DMS 273 treated with DMSO at 0.1 percent for 48 hours (cell line): ENCODE measurements at places on chromosomes 1 and 21.

DNA sequence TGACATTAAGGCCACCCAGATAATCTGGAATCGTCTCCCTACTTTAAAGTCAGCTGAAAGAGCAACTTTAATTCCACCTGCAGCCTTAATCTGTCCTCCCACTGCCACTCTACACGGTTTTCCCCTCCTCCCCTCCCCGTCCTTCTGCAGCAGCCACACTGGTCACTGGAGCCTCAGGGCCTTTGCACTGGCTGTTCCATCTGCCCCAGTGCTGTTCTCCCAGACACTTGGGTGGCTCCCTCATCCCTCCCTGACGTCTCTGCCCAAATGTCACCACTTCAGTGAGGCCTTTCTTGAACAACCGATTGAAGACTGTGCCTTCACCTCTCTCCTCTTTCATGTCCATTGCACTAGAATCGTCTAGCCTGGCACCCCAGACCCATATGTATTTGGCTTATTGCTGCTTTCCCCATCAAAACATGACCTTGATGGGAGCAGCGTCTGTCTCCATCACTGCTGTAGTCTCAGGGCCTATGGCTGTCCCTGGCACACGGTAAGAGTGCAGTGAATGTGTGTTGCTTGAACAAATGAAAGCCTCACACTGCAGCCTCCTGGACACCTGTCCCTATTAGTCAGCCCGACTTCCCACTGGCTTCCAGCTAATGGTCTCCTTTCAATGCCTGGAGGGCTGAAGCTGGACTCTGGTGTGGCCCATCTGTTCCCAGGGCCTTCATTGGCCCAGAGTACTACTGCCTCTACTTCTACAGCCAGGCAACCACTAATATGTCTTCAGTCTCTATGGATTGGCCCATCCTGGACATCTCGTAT is 10.6 kb upstream of the PRDM16 start:
- no peak for DNase-seq

DNA sequence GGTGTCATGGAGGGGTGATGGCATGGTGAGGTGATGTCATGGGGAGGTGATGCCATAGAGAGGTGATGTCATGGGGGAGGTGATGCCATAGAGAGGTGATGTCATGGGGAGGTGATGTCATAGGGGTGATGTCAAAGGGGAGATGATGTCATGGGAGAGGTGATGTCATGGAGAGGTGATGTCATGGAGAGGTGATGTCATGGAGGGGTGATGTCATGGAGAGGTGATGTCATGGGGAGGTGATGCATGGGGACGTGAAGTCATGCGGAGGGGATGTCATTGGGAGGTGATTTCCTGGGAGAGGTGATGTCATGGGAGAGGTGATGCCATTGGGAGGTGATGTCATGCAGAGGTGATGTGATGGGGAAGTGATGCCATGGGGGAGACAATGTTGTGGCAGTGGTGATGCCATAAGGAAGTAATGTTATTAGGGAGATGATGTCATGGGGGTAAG is 92.1 kb upstream of the C1orf174 start:
- no peak for DNase-seq

DNA sequence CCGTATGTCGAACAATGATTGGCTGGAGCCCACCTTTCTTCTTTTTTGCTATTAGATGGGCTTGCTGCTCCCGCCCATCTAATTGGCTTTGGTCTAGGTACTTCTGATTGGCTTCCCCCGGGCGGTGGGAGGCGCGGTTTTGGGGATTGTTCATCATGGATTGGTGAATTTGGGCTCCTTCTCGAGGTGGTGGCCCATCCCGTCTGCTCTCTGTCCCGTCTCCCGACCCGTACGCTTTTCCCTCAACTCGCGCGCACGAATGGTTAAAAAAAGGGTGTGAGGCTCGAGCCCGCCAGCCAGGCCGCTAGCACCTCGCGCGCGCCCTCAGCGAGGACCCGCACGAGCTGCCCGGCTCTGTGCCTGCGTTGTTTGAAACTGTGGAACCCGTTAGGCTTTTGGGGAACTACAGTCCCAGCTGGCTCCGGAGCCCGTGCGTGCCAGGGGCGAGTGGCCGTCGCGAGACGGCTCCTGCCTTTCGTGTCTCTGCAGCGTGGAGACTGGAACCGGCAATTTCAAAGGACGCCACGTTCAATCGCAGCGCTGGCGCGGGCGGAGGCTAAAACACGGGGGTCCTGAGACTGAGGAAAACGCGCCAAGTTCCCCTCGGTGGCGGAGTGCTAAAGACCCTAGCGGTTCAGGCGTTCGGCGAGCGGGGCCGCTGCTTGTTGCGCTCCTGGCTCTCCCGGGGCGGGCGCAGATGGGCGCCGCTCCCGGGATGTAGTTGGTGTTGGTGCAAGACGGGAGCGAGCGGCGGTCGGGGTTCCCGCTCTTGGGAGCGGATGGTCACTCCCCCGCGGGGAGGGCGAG is at the start of gene USP1:
USP1 (plus strand) TSS at position 584 of the 807 bp plus-strand sequence. CDS start 2,819 bp downstream, outside the sequence.
- peak; percentile 100 for DNase-seq

DNA sequence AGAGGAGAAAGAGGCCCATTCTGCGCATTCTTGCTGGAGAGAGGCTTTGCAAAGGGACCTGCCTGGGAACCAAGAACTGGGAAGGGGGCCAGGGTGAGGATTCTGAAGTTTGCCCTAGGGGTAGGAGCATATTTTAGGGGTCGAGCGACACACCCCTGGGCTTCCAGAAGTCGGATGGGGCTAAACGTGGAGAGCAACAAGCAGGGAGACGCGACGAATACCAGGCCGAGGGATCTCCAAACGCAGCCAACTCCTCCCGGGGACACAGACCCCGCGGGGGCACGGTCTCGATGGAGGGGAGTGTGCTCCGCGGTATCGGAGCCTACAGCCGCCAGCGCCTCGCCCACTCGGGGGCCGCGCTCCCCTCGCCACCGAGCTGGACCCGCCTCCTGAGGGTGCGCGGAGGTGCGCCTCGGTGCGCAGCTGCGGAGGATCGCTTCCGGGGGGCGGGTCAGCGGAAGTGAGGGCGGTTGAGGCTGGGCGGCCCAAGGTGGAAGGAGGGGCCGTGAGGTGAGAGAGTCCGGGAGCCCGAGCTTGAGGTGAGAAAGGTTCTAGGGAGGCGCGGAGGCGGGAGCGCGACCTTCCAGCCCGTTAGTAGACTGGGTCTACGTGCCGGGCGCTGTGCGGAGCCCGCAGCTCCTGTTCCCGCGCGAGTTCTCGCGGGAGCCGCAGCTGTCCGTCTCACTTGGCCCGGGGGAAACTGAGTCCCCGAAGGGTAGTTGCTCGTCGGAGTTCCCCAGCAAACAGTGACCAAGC is at the start of gene MTFR1L:
MTFR1L (plus strand) TSS at position 464 of the 756 bp plus-strand sequence. CDS start 3,151 bp downstream, outside the sequence.
- peak; percentile 27 for DNase-seq

GRCh38 chr1:34500451-34500850 is 254.4 kb upstream of the GJB5 start:
- DNase-seq: no peak

DNA sequence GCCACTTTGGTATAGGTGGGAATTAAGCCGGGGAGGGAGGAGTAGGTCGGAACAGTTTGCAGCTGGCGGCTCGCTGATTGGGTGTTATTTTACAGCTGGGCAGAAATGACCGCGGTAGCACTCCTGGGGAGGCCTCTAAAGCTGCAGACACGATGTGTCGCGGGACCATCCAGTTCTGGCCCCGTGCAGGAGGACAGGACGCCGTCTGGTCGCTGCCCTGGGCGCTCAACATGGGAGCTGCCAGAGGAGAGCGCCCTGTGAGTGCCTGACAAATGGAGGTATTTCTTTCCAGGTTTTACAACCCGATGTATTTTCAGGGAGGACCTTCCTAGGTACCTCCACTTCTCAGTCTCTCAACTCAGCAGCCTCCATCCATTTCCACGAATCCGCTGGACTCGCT is 46.2 kb downstream of the CDC7 start:
- no peak for DNase-seq

- no peak for DNase-seq
Measured at GRCh38 chr1:40650075-40650474, 15.4 kb downstream of the RIMS3 start.

GRCh38 chr1:28865997-28866650 is 48.2 kb upstream of the EPB41 start:
- no peak for DNase-seq

- peak; percentile 93 for DNase-seq
Measured at GRCh38 chr1:10724052-10724494, 72.4 kb downstream of the CASZ1 start.

DNA sequence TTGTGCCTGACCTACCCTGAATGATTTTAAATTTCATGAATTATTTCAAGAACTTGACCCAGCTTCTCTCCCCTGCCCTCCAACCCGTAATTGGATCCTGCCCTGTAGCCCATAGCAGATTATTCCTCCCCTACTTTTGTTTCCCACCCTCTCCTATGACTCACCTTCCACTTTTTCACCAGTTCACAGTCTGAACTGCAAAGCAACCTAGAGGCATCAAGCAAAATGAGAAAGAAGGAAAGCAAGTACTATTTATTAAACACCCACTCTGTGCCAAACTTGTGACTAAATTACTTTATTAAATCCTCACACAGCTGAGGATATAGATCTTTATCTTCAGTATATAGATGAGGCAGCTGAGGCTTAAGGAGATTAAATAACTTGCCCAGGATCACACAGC is 20.7 kb upstream of the IKBKE start:
- no peak for DNase-seq

DNA sequence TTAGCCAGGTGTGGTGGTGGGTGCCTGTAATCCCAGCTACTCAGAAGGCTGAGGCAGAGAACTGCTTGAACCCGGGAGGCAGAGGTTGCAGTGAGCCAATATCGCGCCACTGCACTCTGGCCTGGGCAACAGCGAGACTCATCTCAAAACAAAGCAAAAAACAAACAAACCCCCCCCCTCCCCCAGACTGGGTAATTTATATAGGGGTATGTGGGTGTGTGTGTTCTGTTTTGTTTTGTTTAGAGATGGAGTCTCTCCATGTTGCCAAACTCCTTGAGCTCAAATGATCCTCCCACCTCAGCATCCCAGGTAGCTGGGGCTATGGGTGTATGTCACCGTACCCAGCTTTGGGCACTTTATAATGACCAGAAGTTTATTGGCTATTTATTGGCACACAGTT is 73.6 kb downstream of the SLC27A3 start:
- DNase-seq: no peak

GRCh38 chr1:154624746-154625643 is 17.0 kb upstream of the ADAR start:
- DNase-seq: no peak

- DNase-seq: no peak
Measured at GRCh38 chr1:186974774-186975181, 146.0 kb downstream of the PLA2G4A start.

- no peak for DNase-seq
Measured at GRCh38 chr1:30816211-30817076, 58.9 kb upstream of the LAPTM5 start.

- no peak for DNase-seq
Measured at GRCh38 chr1:27868556-27868931, 3.8 kb upstream of the THEMIS2 start.

GRCh38 chr1:64337926-64338325 is 132.0 kb upstream of the CACHD1 start:
- DNase-seq: no peak

DNA sequence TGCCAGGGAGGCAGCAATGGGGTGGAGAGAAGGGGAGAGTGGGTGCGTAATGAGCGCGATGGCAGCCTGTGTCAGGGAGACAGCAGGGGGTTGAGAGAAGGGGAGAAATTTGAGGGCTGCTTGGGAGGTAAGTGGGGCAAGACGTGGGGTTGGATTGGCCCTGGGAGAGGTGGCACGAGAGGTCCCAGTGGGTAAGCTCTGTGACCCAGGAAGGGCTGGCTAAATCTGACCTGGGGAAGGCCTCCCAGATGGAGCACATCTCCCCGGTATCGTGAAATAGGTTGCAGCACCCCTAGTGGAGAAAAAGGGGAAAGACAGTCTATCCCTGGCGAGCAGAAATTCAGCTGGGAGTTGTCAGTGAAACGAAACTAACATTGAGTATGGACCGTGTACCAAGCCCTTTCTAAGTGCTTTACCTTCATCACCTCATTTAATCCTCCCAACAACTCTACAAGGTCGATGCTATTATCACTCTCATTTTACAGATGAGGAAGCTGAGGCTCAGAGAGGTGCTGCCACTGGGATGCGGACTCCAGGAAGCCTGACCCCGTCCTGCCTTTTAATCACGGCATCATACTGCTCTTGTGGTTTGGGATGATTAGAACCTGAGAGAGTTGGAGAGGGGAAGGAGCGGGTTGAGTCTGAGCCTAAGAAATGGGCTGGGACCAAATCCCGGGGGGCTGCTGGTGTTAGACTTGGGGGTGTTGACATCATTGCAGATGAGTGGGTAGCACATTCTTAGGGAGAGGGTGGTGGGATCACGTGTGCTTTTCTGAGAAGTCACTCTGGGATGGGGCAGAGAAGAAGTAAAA is 56.6 kb upstream of the RPL11 start:
- DNase-seq: peak; percentile 71
